ENCODE measurements at places on chromosomes 6 and 20.
A peak's percentile ranks its signal among the peaks of the same experiment; 100 is the strongest.

DNA sequence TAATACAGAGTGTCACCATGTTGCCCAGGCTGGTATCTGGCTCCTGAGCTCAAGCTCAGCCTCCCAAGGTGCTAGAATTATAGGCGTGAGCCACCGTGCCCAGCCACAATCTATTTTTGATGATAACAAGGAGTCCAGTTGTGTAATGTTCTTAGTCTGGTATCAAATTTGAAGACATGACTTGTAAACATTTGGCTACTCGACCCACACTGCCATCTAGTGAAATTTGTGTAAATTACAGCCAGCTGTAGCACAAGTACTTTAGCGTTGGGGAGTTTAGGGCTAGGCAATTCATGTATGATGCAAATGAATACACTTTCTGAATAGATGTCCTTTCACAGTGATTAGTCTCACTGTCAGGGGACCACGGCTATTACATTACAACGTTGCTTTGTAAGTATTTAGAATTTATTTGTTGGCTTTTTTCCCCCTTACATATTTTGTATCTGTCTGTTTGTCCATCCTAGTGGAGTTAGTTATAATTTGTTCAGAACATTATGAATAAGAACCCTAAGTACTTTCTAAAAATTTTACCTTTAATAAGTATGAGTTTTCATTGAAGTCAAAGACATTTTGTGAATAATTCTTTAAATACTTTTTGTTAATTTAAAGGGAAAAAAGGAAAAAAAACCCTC is 139.7 kb downstream of the PRDM13 start:
- peak; percentile 92 for DNase-seq

GRCh38 chr6:44342489-44342888 is at the start of gene SPATS1:
Gene SPATS1, plus strand, starts transcription at chr6:44342650. Its CDS starts 446 bp downstream, at chr6:44343096.
- DNase-seq, result peak; percentile 3

DNA sequence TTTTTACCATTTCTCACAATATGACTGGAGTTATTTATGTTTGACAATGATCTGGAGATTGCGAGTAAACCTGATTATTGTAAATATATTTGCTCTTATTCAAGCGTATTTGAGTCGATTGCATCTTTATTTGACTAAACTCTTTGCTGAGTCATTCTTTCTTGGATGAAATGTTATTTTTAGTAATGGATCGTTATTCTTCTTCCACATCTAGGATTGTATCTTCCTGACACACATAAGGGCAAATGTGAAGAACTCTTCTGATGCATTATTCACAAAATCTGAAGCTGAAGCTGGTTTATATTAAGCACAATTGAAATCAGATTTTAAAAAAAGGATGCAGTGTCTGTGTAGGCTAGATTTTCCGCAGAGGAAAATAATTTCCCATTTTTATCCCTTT is 68.2 kb downstream of the SEL1L2 start:
- no peak for DNase-seq

DNA sequence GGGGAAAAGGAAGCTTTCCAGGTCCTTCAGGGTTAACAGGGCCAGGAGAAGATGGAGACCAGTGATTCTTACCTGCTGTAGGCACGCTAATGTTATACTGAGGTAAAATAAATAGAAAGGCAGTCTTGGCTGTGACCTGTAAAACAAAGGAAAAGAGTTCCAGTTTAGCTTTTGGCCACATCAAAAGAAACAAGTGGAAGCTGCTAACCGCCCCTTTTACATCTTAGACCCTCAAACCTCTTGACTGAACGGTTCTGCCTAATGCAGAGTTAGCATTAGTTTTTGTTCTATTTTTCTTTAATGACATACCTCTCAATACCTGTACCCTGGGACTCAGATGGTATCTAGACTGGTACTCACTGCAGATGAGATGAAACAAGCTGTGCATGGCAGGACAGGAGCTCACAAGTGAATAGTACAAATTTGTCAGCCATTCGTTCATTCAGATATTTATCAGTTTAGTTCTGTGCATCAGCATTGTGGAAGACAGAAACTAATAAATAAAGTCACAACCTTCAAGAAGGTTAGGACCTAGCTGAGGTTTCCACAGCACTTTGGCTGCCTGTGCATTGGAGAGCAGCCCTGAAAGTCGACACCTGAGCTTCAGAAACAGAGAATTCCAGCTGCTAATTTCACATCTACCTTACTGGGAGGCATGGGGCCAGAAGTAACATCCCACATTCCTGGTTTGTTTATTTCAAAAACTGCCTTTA is 41.0 kb downstream of the TRAM2 start:
- DNase-seq, result no peak

DNA sequence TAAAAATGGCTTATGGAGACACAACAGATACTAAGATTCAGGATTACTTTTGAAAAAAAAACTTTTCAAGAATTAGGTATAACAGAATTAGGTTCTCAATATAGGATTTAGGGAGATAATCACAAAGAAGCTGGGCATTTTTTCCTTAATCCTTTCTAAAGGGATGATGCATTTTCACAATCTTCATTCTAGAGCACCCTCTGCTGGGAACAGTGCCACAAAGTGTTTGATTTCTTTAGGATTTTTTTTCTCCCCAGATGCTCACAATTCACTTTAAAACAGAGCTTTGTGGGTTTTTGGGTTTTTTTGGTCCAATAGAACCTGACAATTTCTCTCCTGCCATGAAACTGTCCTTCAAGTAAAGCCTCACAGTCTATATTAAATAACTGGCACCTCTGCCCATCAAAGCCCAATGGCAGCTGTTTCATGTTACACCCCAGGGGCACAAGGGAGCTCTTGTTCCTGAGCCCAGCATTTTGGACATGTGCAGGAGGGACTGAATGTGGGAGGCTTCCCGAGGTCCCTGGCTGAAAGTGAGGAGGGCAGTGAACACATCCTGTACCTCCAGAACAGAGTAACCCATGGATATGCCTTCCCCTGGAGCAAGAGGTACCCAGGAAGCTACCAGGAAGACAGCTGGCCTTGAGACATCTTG is 39.7 kb downstream of the PREP start:
- no peak for DNase-seq

GRCh38 chr6:16466800-16467553 is 228.6 kb downstream of the GMPR start:
- no peak for DNase-seq

GRCh38 chr6:45886776-45887175 is 128.9 kb downstream of the CLIC5 start:
- DNase-seq, result no peak
